IMR-90 (cell line): ENCODE measurements at places on chromosomes 6 and 20. TPM values are rescaled to one million over a fixed set of nuclear protein-coding genes. Genes with fewer than 3 reads are reported as not detected.

GRCh38 chr6:107727096-107727757 is 96.9 kb downstream of the SCML4 start:
- no peak overlapping the region for H3K4me3 ChIP-seq
- H3K27me3 ChIP-seq = peaks cover 33% of the 10 kb centered on the region
- H3K36me3 ChIP-seq = no peaks in the 10 kb centered on the region

DNA sequence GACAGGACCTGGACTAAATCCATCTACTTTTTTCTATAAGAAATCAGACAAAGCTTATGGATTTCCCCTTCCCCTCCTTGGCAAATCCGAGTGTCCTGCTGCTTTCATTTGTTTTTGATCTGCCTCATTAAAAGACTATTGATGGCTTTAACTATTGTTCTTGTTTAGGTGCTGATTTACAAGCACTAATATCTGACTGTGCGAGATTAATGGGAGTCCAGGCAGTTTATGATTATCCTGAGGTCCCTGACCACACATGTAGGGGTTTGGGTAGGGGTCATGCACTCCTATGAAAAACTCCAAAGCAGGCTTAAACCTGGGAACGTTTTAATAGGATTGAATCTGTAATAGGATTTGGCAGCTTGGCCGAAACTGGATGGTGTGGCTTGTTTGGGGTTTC is 317.5 kb upstream of the POU3F2 start:
- no peak overlapping the region for H3K27ac ChIP-seq

ALDH8A1 gene
- total RNA-seq = under 0.01 TPM in 2 replicates

DNA sequence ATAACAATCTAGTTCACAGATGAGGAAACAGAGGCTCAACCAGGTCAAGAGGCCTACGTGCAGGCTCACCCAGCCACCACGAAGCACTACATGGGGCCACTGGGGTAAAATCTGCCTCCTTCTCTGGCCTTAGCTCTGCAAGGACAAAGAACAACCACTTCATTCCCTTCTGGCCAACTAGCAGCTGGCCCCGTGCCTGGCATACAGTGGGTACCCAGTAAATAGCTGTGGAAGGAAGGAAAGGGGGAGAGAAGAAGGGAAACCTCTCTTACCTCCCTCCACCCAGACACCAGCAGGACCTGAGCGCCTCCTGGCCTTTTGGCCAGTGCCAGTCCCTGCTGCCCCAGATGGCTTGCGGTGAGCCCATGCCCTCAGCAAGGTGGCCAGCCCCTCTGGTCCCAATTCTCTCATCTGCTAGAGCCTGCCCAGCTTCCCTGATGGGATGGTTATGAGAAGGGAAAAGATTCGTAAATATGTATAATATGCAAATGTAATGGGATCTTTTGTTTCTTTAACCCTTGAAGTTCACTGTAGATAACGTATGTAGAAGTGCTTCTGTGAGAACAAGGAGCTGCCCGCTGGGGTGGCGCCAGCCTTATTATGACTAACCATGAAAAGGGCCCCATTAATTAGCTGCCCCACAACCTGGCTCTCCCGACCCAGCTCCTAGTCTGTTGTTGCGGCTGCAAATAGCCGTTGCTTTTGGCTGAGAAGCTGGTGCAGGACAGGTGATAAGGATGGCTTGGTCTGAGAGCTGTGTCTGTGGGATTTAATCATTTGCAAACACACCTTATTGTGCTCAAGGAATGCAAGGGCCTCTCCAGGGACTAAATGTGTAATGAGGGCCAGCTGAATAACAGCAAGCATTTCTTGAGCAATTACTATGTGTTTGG is 62.0 kb downstream of the DLGAP4 start:
- no peak for DNase-seq
- H3K4me1 ChIP-seq = no peaks in the 10 kb centered on the region
- no peak overlapping the region for H3K27ac ChIP-seq
- H3K4me3 ChIP-seq = no peak overlapping the region
- no peaks in the 10 kb centered on the region for H3K36me3 ChIP-seq

- H3K36me3 ChIP-seq = no peaks in the 10 kb centered on the region
- no peaks in the 10 kb centered on the region for H3K27me3 ChIP-seq
- no peak overlapping the region for H3K4me3 ChIP-seq
- H3K27ac ChIP-seq = no peak overlapping the region
- no peak for DNase-seq
Measured at GRCh38 chr6:70133246-70133645, 169.6 kb downstream of the COL9A1 start.
